ENCODE measurements at places on chromosomes 16 and 17.
A peak's percentile ranks its signal among the peaks of the same experiment; 100 is the strongest.

DNA sequence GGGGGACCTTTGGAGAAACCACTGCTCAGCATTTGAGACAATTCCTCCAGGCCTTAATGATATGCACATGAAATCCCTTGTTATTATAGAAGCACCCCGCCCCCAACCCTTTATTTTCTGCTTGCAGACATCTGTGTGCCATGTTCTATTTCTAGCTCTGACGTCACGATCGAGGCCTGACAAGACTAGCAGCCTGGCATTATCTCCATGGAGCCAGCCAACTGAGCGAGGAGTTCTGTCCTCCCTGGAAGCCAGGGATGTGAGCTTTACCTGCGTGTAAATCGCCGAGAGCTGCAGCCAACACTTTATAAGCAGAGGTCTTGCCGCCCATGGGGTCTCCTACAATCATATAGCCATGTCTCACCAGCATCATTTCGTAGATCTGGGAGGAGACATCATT, 116.9 kb downstream of the DNAH3 start:
- no peak for DNase-seq

DNA sequence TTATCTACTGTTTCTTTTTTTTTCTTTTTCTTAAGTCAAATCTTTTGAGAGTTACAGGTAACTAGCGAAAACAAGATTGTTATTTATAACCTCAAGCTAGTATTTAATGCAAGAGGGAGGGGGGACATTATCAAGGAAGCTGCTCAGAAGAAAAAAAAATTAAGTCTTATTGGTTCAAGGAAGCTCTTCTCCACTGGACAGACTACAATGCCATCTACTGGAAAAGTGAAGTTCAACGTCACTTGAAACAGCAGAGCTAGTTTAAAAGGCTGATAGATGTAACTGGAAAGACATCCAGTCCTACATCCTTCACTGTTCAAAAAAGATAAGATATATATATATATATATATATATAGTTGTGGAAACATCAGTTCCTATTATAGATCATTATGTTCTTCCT, 418.0 kb upstream of the PSMD7 start:
- DNase-seq = peak; percentile 48

DNA sequence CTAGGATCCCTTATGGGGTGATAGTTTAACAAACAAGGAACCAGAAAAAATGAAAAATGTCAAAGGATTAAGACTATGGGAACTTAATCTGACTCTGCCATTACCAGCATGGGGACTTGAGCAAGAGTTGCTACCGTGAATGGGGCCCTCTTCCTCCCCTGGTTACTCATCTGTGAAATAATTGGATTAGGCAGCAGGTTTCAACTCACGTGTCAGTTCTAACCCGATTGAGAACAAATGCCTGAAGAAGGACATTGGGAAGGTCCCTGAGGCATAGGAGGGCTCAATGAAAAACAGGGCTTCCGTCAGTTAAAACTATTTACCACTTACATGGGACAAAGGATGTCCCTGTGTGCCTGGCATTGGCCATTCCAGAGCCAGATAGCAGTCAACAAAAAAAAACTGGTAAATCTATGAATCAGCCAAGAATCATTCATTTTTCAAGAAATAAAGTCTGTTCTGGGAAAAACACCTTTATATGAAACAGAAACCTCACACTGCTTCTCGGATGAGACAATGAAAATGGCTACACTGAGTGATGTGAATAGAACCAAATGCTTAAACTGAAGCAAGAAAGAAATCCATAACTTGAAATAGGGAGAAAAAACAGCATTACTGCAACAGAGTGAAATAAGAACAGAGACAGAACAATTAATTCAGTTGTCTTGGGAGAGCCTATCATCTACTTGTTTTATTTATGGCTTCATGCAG, 104.3 kb downstream of the ADAMTS18 start:
- no peak for DNase-seq

DNA sequence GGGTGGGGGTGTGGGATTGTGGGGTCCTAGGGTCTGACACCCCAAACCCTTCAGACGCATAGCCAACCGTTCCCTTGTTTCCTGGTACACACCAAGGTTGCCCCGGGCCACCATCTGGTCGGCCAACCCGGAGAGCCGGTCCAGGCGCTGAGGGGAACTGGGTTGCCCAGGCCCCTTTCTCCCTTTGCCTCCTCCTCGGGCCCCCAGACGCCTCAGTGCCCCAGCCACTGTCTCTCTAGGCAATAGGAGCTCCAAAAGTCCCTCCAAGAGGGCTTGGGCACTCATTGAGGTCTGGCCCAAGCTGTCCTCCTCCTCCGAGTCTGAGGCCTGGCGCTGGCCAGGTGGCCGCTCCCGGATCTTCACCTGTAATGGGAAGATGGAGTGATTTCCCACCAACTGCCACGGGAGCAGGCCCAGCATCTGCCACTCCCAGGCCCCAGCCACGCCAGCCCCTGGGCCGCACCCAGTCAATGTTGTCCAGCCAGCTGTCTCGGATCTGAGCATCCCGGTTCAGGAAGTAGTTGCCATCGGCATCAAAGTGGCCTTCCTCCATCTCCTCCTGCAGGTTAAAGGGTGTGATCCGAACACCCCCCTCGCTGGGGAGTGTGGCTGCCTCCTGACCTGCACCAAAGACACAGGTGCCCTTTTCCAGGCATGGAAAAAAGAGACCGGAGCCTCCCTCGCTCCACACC, 1.5 kb downstream of the CD2BP2 start:
- no peak for DNase-seq

DNA sequence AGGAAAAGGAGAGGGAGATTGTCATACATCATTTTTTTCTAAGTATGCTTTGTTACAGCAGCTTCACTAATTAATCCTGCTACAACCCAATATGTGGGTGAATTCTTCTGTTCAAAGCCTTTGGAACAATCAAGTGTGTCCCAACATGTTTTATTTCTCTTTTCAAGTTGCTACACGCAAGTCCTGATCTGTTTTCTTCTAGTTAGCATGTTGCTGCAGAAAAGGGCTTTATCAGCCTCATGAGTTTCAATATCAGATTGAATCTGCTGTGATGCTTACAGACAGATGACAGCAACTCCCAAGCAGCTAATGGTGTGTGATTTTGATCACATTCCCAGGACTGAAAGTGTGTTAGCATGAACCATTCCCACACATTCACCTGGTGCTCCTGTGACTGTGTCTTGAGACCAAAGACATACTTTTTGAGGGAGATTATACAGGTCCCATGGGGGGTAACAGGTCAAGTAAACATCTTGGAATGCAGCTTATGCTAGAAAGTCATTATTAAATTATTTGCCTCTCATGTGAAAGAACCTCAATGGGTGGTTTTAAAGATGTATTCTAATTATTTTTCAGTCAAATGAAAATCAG, 96.9 kb upstream of the KCNJ16 start:
- no peak for DNase-seq

- DNase-seq = no peak
Observed at GRCh38 chr16:88004391-88004790, 53.2 kb downstream of the BANP start.

DNA sequence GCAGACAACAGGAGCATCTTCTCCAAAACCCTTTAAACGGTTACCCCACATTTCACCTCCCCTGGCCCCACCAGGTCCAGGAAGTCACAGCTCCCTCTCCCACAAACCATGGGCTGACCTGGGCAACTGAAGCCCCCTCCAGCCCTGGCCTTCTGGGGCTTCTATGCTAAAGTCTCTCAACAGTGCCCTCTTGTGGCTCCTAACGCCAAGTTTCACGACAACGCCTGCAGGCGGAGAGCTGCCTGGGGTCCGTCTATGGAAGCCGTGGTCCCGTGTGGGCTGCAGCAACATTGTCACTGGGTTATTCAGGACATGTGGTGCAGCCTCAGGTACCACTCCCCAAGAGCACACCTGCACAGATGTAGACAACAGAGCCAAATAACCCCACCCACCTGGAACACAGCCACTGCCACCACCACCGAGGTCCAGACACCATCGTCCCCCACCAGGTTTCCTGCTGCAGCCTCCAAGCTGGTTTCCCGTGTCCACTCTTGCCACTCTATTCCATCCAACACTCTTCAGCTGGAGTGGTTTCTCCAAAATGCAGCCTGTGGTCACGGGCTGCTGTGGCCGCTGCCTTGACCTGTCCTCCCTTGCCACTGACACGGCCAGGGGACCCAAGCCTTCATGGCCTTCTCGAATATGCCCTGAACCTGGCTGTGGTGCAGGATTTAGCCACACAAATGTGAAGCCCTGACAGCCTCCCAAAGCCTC, 19.1 kb downstream of the C16orf95 start:
- no peak for DNase-seq

- DNase-seq = no peak
Observed at GRCh38 chr16:5549802-5550201, 452.2 kb upstream of the EEF2KMT start.

- DNase-seq = no peak
Observed at GRCh38 chr16:84434800-84435199, 66.5 kb downstream of the ATP2C2 start.

GRCh38 chr16:78844682-78845081, 745.2 kb downstream of the WWOX start:
- DNase-seq = no peak

- no peak for DNase-seq
Observed at GRCh38 chr17:59121901-59122480, 15.3 kb upstream of the TRIM37 start.

GRCh38 chr16:85291302-85292148, 179.3 kb upstream of the CIBAR2 start:
- no peak for DNase-seq

GRCh38 chr16:74768239-74768638, 6.4 kb downstream of the FA2H start:
- no peak for DNase-seq

Measured in RWPE1 (cell line).